ENCODE measurements at places on chromosomes 11 and 22. TPM values are rescaled to one million over a fixed set of nuclear protein-coding genes. Genes with fewer than 3 reads are reported as not detected.

Gene RAG1
- 0.36 TPM for total RNA-seq

DNA sequence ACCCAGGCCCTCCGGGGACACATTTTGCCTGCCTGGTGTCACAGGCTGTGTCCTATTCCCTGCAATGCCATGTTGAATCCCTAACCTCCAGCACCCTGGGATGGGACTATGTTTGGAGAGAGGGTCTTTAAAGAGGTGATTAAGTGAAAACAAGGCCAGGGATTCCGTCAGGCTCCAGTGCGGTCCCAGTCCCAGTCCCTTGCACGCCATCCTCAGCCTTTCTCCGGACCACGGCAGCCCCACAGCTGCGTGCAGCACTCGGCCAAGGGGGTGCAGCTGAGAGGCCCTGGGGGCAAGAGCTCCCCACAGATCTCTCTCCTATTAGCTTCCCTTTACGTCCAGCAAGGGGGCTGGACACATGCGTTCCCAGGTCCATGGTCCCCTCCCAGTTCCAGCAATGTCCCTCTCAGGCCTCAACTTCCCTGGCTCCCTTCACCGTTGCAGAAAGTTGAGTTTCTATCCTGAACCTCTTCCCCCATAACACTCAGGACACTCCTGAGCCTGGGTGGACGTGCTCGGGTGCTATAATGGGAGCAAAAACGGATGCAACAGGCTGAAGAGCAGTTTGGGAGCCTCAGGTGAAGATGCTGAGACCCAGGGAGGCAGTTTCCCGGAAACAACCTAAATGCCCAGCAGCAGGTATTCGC, 1422.7 kb downstream of the BRD1 start:
- DNase-seq = no peak

Gene LMO1
- total RNA-seq = 4.8 TPM

Gene FIBIN
- 13.4 TPM for total RNA-seq

Gene UPK3A
- not detected for total RNA-seq

GRCh38 chr22:50487290-50488005, 789 bp downstream of the MIOX start:
- no peak for DNase-seq
